Activated naive CD4-positive, alpha-beta T cell treated with anti-CD3 and anti-CD28 coated beads, Interleukin-2, amount 50 U/mL, for 72 hours (primary cell): ENCODE measurements at places on chromosomes 16 and 17. TPM values are rescaled to one million over a fixed set of nuclear protein-coding genes. Genes with fewer than 3 reads are reported as not detected.

GRCh38 chr17:2259769-2260536, 43.6 kb downstream of the SMG6 start:
- peak; percentile 79 for DNase-seq

DNA sequence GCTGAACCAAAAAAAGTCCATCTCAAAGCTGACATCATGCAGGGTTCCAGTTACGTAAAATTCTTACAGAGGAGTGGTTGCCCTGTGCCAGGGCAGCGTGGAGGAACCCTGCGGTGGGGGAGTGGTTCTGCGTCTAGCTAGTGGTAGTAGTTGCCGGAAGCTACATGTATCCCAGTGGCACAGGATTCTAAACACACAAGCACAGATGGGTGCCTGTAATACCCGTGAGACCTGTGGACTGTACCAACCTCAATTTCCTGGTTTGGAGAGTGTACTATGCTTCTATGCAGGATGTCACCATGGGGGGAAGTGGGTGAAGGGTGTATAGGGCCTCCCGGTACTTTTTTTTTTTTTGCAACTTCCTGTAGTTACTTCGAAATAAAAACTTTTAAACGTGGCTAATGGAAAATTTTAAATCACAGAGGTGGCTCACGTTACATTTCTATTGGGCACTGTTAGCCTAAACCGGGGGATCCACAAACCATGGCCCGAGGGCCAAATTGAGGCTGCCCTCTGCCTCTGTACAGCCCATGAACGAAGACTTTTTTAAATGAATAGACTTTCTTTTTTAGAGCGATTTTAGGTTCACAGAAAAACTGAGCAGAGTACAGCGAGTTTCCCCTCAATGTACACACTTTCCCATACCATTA, 38.5 kb downstream of the TBC1D16 start:
- DNase-seq, result peak; percentile 58

- no peak for DNase-seq
These were observed 10.1 kb upstream of the ARHGAP23 start for GRCh38 chr17:38418062-38418692.

The KIAA0513 gene
- total RNA-seq, result 5.5 TPM
